Muscle of back (tissue), 13 donors: ENCODE measurements at places on chromosomes 1 and 21.

DNA sequence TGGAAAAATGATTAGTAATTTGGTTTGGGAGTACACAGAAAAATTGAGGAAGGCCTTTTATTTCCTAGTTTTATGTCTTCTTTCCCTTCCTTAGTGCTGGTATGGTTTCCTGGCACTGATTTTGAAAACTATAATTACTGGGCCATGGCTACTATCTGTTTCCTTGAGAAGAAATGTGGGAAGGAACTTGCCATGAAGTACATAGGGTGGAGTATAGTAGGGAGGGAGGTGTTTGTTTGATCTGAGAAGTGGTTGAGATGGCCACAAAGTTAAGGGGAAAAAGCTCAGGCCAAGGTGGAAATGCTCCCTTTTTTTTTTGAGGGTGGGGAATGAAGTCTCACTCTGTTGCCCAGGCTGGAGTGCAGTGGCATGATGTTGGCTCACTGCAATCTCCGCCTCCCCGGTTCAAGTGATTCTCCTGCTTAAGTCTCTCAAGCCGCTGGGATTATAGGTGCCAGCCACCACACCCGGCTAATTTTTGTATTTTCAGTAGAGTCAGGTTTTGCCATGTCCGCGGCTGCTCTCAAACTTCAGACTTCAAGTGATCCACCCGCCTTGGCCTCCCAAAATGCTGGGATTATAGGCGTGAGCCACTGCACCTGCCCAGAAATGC, 11.3 kb downstream of the HJV start:
- DNase-seq: no peak

- DNase-seq: no peak
These were observed 43.8 kb downstream of the CD53 start for GRCh38 chr1:110916669-110917306.

DNA sequence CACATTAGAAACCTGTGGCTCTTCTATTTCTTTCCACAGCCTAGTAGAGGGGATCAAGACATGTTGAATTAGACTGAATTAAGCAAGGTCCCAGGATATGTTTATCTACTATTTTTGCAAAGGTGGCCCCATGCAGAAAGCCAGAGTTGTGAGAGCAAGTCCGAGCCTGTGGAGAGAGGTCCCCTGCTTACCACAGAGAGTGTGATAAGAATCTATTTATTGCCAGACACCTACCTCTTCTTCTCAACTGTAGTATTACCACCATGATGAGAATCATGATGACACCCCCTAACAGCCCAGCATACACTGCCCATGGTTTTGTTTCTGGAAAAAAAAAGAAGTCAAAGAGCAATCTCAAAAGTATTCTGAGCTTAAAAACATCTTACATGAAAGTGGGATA, 23.0 kb downstream of the SLAMF1 start:
- DNase-seq: no peak

- peak; percentile 82 for DNase-seq
These were observed 18.1 kb upstream of the SLC44A3 start for GRCh38 chr1:94801919-94802546.

- DNase-seq: peak; percentile 8
These were observed 1.1 kb upstream of the OBSCN start for GRCh38 chr1:228206582-228207351.

DNA sequence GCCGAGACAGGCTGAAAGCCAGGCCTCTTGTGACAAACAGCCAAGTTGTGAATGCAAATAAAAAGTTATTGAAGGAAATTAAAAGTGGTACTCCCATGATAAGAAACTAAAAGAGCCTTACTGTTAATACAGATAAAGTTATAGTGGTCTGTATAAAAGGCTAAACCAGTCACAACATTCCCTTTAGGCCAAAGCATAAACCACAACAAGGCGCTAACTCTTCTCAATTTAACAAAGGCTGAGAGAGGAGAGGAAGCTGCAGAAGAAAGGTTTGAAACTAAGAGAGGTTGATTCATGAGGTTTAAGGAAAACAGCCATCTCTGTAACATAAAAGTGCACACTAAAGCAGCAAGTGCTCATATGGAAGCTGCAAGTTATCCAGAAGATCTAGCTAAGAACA, 10.7 kb downstream of the C1orf105 start:
- no peak for DNase-seq

DNA sequence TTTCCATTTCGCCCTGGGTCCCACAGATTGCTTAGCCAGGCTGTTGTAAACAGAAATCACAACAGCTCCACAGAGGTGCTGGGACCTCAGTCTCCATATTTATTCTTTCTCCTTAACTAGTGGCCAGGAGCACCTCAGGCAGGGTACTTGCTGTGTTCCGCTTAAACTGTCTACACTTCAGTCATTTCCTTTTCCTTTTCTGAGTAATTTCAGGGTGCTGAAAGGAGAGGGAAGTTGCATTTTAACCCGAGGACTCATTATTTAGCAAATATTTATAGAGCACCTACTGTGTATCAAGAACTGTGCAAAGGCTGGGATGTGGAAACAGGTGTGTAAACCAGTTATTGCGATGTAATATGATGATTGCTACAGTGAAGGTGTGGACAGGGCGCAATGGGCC, 41.9 kb downstream of the ACP6 start:
- DNase-seq: no peak

- DNase-seq: no peak
These were observed 76.2 kb upstream of the CXADR start for GRCh38 chr21:17436626-17437111.

GRCh38 chr1:18974005-18974404, 17.5 kb upstream of the IFFO2 start:
- DNase-seq: no peak

DNA sequence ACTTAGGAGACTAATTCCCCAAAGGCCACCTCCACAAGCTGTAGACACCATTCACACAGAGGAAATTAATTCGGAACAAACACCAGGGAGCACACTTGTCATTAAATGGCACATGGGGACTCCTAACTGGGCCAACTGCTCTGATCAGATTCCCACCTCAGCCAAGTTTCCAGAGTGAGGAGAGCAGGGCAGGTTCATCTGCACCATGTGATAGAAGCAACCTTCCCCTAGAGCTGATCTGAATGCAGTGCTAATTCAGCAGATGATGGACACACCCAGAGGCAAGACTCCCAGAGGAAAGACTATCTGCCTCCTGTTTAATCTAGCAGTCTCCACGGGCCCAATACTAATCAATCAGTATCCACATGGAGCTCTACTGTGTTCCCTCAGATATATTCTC, 147.0 kb downstream of the VAV3 start:
- DNase-seq: no peak

DNA sequence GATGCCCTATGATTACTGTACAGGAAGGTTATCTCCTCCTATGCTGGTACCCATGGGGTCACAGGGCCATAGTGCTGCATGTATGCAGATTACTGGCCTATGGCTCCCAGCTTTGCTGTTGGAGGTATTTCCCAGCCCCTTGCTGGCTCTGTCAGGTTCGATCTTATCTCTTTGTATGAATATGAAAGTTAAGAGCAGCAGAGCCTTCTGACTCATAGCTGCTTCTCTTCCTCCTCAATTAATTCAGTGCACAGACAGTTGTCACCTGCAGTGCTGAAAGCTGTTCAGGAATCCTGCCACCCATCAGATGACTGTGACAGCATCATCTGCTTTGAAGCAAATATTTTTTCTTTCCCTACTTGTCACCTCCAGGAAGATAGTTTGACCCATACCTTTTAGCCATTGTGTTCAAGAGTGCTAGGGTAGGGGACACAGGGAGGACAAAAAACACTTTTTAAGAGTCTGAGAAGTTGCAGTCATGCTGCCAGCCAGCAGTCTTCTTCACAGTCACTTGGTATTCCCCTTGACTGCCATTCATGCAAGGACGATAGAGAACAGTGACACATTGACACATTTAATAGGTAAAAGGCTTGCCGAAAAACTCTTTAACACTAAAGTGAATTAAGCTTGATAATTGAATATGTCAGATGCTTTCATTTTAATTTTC, 73.1 kb downstream of the KIF1B start:
- DNase-seq: no peak

DNA sequence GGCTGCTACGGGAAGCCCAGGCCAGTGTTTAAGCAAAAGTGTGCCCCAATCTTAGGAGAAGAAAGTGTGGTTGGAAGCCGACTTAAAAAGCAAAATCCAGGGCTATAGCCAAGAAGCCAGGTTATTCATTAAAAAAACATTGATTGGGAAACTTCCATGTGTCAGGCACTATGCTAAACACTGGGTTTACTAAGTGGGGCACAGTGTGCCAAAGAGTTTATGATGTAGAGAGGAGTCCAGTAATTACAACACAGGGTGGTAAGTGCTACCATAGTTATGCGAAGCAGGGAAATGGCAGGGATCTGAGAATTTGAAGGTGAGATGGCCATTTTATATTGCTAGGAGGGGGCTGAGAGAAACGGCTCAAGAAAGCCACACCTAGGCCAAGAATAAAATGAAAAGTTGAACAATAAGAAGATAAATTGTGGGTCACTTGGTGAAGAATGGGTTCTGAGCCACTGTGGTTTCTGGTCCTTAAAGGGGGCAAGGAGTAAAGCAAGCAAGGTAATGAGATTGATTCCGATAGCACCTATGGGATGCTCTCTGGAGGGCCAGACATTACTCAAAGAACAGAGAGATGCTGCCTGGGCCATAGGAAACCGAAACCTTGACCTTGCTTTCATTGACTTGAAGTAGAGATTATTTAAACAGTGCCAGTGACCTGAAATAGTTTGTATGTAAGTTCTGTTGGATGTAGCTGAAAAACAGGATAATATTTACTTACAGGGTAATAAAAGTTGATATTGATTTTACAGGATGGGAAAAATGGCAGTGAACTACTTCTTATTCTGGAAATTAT, 177.8 kb downstream of the GIPC2 start:
- no peak for DNase-seq

GRCh38 chr1:157978586-157979403, 14.7 kb upstream of the KIRREL1 start:
- peak; percentile 20 for DNase-seq

GRCh38 chr1:186054932-186055331, 320.1 kb downstream of the TPR start:
- no peak for DNase-seq

DNA sequence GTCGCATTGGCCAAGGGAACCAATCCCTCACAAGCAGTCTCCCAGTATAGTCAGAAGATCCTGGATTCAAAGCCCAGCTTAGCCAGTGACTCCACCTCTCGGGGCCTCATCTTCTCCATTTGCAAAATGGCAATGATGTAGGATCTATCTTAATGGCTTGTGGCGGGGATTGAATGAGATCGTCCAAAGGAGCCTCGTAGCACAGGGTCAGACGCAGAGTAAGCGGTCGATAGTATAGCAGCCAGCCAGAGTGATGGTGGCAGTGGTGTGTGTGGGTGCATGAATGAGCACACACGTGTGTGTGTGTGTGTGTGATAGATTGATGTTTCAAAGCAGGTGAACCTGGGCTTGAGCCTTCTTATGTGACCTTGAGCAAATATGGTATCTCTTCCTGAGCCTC, 79.8 kb upstream of the WNT4 start:
- DNase-seq: no peak
